ENCODE measurements at places on chromosomes 3 and 15.

DNA sequence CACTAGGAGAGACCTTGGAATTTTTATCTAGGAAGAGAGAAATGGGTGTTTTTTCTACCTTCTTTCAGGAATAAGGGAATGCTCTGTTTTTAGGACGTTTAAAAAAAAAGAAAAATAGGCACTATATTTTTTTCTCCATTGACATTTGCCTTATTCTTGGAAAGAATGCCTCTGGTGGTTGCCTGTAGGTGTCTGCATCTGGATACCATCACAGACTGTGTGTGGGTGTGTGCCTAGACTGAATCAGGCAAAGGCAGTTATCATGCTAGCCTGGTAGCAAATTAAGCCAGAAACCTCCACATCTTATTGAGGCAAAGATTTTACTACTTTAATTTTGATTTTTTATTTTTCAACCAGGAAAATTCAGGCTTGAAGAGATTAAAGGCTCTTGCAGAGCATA is 513.6 kb upstream of the KCNMB2 start:
- no peak for DNase-seq

DNA sequence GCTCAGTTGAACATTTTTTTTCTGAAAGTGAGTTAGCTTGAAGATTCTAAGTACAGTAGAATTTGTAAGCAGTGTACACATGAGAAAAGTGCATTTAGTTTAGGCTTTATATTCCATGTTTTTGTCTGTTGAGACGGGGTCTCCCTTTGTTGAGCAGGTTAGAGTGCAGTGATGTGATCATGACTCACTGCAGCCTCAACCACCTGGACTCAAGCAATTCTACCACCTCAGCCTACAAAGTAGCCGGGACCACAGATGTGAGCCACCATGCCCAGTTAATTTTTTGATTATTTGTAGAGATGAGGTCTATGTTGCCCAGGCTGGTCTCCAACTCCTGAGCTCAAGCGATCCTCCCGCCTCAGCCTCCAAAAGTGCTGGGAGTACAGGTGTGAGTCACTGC is 5.3 kb upstream of the CSNK1G1 start:
- no peak for DNase-seq

DNA sequence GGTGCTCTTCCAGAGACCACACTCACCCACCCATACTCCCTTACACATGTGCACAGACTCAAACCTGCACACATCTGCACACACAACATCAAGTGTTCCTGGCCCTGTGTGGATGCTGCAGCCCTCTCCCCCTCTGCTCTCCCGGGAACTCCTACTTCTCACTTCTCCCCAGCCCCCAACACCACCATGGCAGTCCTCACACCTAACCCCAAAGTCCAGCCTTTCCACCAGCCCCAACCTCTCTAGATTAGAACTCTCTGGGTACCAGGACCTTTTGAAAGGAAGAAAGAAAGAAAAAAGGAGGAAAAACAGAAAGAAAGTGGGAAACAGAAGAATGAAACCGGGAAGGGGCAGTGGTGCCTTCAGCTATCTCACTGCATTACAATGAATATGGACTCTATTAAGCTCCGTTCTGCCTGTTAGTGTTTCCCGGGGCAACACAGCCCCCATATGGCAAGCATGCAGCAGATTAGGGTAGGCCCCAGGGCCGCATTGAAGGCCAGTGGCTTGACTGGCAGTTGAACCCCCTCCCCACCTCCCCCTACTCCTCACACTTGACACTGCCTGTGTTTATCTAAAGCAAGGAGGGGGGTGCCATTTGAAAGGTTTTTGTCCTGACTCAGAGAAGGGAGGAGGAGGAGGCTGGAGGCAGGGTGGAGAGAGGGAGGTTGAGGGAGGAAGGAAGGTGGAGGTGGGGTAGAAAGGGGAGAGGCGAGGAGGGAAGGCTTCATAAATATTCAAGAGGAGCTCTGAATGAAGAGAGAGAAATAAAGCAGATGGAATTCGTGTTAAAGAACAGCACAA is 30.1 kb downstream of the BOC start:
- DNase-seq: no peak

GRCh38 chr3:182583545-182583944 is 209.8 kb upstream of the ATP11B start:
- DNase-seq: no peak

DNA sequence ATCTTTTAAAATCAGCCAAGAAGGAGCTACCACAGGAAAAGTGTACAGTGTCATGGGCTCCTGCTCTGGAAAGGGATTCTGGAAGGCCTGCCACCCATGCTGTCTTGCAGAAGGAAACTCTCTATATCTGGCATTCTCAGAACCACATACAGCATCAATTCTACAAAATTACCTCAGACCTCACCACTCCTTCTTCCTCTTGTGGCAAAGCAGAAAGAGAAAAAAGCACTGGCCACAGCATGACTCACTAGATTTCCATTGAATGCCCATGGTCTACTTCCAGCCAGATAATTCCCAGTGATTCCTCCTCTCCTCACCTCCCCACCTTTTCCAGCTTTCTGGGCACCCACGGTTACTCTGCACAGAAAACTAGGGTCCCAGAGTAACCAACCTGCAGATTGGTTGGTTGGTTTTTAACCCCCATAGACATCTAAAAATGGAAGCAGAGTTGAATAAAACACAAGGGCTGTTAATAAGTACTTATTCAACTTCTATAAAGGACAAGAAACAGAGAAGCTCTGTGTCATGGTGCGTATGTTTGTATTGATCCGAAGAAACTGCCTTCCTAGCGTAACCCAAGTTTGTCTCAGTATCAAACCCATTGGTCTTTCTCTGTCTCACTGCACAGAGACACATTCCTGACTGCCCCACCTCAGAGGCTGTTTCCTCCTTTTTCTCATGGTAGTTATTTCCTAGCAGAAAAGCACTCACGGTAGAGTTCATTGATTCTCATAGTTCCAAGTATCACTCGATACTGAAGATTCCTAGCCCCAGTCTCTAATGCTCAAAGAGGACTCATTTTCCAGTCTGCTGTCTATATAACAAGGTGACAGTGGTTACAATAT is 67.7 kb downstream of the LDHAL6B start:
- no peak for DNase-seq

- DNase-seq: no peak
Measured at GRCh38 chr3:43966126-43966525, 275.4 kb downstream of the ABHD5 start.

DNA sequence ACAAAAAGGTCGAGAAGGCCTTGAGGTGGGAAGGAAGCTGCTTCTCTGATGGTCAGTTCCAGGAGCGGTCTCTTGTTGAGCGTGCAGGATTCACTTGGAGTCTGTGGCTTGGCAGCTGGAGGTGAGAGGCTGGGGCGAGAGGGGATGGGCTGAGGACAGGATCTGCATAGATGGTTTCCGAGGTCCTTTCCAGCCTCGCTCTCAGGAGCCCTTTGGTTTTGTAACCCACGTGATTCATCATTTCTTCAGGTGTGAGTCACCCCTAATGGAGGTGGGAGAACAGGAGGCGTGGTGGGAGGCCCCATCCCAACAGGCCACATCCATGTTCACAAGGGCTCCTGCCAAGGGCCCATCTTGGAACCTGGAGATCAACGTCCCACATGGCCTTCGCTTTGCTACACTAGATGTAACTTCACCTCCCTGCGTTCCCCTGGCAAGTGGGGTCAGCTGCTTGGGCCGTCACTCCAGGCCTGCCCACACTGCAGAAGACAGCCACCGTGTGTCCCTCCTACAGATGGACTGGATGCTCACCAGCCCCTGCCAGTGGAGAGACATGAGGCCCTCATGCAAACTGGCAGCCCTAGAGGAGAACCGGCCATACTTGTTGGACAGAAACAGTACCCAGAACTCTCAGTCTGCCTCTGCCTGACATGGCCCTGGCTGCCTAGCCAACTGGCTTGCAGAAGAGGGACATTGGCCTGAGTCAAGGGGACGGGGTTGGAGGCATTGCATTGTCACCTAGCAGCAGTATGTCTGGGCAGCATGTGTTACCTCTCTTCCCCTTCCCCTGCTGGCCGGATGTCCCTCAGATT is 1.6 kb upstream of the PCSK6 start:
- DNase-seq: no peak

DNA sequence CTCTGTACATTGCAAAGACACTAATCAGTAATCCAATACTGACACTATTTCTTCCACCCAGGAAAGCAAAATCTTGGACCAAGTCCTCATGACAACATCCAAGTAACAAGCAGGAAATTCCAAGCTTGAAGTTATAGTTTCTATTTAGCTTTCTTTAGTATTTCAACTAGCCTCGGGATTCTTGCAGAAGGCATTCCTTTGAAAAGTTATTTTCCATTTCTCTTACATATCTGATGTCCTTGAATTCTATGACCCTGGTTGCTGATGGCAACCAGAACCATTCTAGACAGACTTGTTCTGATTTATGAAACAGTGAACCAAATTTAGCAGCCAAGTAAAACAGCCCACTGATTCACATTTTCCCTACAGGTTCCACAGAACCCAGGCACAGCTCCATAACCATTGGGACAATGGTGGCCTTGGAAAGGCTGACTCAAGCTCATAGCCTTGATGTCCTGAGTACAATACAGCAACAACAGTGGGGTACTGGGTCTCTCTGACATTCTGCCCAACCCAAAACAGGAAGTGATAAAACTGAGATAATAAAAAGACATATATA is 26.5 kb downstream of the P3H2 start:
- DNase-seq: no peak

- DNase-seq: no peak
Measured at GRCh38 chr3:71369701-71370391, 213.7 kb downstream of the FOXP1 start.

DNA sequence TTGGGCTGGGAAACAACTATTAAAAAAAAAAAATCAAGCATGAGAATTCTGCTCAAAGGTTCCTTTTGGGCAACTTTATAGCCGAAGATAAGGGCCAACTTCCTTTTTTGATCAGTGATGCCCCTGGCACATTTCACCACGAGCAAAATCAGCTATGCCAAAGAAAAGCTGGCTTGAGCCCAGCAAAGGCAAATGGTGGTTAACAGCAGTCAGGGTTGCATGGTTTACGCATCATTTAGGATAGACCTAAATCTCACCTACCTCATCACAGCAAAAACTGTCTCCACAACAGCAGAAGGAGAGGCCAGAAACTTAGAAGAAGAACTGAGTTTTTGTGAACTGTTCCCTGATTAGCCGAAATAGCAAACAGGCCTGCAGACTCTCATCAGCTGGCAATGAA is 220.1 kb upstream of the CDIN1 start:
- no peak for DNase-seq

DNA sequence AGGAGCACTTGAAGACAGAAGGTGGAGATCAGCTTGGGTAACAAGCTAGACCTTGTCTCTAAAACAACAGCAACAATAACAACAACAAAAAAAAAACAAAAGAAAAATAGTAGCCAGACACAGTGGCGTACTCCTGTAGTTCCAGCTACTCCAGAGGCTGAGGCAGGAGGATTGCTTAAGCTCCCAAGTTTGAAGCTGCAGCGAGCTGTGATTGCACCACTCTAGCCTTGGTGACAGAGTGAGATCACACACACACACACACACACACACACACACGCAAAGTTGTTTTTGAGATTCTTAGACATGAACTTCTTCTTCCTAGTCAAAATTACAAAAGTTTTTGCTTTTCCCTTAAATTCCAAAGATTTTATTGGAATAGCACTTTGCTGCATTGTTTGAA is 93.0 kb upstream of the IGSF10 start:
- DNase-seq: no peak

GRCh38 chr15:81309647-81310450 is 14.1 kb downstream of the STARD5 start:
- DNase-seq: no peak

DNA sequence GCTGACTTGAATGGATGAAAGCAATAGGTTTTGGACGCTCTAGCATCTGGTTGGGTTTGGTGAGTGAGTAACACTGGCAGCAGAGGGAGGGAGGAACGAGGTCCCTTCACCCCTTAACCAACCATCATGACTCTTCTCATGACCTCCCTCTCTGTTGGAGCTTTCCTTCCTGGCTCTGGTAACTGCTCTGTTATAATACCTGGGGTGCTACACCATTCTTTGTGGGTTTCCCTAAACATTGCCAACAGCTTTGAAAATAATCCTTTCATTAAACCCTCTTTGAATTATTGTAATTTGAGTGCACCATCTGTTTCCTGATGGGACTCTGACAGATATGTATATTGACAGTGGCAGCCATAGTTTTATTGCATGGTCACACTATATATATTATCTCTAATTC is 146.2 kb upstream of the PTPRG start:
- DNase-seq: no peak

GRCh38 chr3:133269393-133269792 is 130.5 kb upstream of the BFSP2 start:
- no peak for DNase-seq

GRCh38 chr3:146136647-146137046 is 24.3 kb downstream of the PLOD2 start:
- DNase-seq: no peak

- no peak for DNase-seq
Measured at GRCh38 chr3:179961071-179961702, 75.5 kb downstream of the PEX5L start.

DNA sequence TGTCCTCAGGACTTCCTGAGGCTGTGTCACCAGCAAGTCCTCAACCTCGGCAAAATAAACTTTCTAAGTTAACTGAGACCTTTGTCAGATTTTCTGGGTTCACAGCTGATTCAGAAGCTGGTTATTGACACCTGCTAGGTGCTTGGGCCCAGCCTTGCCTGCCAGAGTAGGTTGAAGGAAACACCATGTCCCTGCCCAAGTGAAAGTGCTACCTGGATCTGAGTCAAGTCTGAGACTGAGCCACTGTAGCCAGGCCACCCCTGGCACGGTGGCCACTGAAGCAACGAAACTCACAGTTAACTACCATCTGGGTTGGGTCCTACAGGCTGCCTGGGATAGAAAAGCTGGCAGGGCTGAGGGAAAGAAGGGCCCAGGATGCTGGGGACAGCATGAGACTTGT is 8.2 kb downstream of the HYAL2 start:
- no peak for DNase-seq

- DNase-seq: no peak
Measured at GRCh38 chr3:123421353-123422174, 27.3 kb downstream of the ADCY5 start.

- DNase-seq: no peak
Measured at GRCh38 chr3:10389995-10390394, 69.1 kb upstream of the SEC13 start.

DNA sequence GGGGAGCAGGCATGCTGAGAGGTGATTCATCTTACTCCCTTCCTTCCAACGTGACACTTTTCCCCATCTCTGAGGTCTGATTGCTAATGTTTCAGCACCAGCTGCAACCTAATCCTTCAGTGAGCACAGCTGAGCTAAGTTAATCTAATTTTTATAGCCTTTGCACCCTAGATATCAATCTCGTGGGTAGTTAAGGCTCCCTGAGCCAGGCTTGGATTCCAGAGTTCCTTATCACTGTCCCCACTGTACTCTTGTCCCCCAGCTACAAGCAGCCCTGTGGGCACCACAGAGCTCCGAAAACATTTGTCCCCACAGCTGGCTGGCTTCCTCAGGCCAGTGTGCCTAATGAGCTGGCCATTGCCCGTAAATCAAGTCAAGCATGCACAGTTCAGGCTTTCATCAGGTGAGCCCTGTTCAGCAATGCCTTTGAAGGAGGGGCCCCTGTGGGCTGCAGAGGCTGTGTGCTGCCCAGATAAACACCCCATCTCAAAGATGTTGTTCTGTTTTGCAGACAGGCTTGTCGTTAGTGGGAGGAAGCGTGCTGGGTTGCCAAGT is 376.9 kb upstream of the RASGRP1 start:
- no peak for DNase-seq
